ENCODE measurements at places on chromosomes 11 and 22. TPM values are rescaled to one million over a fixed set of nuclear protein-coding genes. Genes with fewer than 3 reads are reported as not detected.

The OR4A16 gene
- not detected for total RNA-seq

The ST14 gene
- total RNA-seq: 24.8 TPM

- H3K36me3 ChIP-seq: no peaks in the 10 kb centered on the region
- no peak for DNase-seq
- H3K4me3 ChIP-seq: peak overlapping the region; percentile 48
- peaks cover 16% of the 10 kb centered on the region for H3K4me1 ChIP-seq
- H3K27ac ChIP-seq: peak overlapping the region; percentile 84
These were observed 11.1 kb upstream of the LDLRAD3 start for GRCh38 chr11:35932681-35933319.

GRCh38 chr11:118291477-118292135 is 12.9 kb upstream of the CD3E start:
- peak overlapping the region; percentile 57 for H3K27ac ChIP-seq
- peak; percentile 65 for DNase-seq
- no peaks in the 10 kb centered on the region for H3K27me3 ChIP-seq
- H3K4me3 ChIP-seq: peak overlapping the region; percentile 19
- no peaks in the 10 kb centered on the region for H3K36me3 ChIP-seq

DNA sequence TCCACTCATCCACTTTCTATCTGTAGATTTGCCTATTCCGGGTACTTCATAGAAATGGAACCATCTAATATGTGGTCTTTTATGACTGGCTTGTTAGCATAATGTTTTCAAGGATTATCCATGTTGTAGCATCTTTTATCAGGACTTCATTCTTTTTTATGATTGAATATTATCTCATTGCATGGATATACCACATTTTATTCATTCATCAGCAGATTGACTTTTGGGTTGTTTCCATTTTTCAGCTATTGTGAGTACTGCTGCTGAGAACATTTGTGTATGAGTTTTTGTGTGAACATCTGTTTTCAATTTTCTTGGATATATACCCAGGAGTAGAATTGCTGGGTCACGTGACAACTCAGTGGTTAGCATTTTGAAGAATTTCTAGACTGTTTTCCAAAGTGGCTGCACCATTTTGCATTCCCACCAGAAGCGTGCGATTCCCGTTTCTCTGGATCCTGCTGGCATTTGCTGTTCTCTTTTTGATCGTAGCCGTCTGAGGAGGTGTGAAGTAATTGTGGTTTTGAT is 8.9 kb downstream of the DERL3 start:
- H3K27me3 ChIP-seq: no peaks in the 10 kb centered on the region
- H3K36me3 ChIP-seq: peaks cover 35% of the 10 kb centered on the region
- no peak for DNase-seq
- H3K27ac ChIP-seq: no peak overlapping the region
- H3K4me1 ChIP-seq: peaks cover 6% of the 10 kb centered on the region

GRCh38 chr22:41361716-41362310 is 19.9 kb upstream of the TEF start:
- H3K27me3 ChIP-seq: no peaks in the 10 kb centered on the region
- peak; percentile 28 for DNase-seq
- H3K27ac ChIP-seq: no peak overlapping the region
- no peak overlapping the region for H3K4me3 ChIP-seq

- no peak overlapping the region for H3K27ac ChIP-seq
- H3K36me3 ChIP-seq: no peaks in the 10 kb centered on the region
- H3K27me3 ChIP-seq: no peaks in the 10 kb centered on the region
- no peak overlapping the region for H3K4me3 ChIP-seq
These were observed 364.0 kb upstream of the FAT3 start for GRCh38 chr11:91860661-91861060.

- no peaks in the 10 kb centered on the region for H3K36me3 ChIP-seq
- no peaks in the 10 kb centered on the region for H3K27me3 ChIP-seq
- H3K4me3 ChIP-seq: no peak overlapping the region
- no peak for DNase-seq
- H3K27ac ChIP-seq: no peak overlapping the region
These were observed 3.5 kb upstream of the KRTAP5-9 start for GRCh38 chr11:71544525-71545214.
